Suppressor macrophage (primary cell): ENCODE measurements at places on chromosomes 7 and 10.

- peak; percentile 91 for DNase-seq
Measured at GRCh38 chr10:93893646-93894515, at the start of gene SLC35G1. Gene SLC35G1, plus strand, starts transcription at chr10:93893978. Its CDS starts 56 bp downstream, at chr10:93894034.

DNA sequence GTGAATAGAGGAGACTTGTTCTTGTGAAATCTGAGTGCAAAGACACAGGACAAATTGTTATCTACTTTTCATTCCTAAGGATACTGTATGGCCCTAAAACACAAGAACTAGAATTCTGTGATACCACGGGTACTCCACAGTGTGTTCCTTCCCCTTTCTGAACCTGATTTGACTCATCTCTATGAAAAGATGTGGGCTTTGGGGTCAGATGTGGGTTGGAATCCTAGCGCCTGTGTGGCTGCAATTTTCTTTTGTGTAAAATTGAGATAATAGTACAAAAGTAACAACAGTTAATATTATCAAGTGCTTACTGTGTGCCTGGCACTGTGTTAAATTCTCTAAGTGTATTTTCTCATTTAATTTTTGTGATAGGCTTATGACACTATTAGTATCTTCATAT is 8.1 kb downstream of the SRGN start:
- peak; percentile 77 for DNase-seq

- peak; percentile 46 for DNase-seq
Measured at GRCh38 chr7:6533893-6534495, 17.3 kb downstream of the GRID2IP start.

GRCh38 chr7:25032774-25033743 is 53.1 kb upstream of the OSBPL3 start:
- DNase-seq = no peak
